Activated naive CD8-positive, alpha-beta T cell treated with anti-CD3 and anti-CD28 coated beads, Interleukin-2, amount 50 U/mL, for 24 hours (primary cell): ENCODE measurements at places on chromosomes 1 and 21.

DNA sequence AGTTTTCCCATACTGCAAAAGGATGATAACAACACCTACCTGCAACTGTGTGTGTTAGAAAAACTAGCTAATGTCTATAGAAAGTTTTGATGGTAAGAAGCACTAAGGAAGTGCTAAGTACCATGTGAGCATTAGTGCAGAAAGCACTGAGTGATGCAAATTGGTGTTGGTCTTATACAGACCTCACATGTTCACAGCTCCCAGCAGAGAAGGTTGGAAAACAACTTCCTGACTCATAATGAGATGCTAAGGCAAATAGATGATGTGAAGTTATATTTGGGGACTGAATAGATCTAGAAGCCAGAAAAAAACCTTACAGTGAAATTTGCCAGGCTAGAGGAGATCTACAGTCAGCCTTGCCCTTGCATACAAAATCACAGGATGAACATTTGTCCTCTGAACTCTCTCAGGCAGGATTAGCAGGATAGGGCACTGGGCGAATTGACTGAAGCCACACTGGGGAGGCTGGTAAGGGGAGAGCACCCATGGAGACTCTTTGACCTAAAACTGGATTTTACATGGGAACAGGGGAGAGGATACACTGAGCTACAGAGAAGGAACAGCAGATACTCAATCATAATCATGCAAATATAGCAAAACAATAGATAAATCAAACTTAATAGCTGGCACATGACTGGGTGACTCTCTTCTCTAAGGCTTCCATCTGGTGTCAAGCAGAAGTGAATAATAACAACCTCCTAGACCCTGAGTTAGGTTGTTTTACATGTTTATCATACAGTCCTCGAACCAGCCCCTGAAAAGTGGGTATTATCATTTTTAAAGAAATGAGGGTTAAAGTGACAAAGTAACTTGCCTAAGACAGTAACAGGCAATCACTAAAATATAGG lies 61.3 kb downstream of the ASTN1 start:
- DNase-seq, result no peak

GRCh38 chr1:20430355-20431175 lies 55.4 kb downstream of the CAMK2N1 start:
- peak; percentile 66 for DNase-seq

DNA sequence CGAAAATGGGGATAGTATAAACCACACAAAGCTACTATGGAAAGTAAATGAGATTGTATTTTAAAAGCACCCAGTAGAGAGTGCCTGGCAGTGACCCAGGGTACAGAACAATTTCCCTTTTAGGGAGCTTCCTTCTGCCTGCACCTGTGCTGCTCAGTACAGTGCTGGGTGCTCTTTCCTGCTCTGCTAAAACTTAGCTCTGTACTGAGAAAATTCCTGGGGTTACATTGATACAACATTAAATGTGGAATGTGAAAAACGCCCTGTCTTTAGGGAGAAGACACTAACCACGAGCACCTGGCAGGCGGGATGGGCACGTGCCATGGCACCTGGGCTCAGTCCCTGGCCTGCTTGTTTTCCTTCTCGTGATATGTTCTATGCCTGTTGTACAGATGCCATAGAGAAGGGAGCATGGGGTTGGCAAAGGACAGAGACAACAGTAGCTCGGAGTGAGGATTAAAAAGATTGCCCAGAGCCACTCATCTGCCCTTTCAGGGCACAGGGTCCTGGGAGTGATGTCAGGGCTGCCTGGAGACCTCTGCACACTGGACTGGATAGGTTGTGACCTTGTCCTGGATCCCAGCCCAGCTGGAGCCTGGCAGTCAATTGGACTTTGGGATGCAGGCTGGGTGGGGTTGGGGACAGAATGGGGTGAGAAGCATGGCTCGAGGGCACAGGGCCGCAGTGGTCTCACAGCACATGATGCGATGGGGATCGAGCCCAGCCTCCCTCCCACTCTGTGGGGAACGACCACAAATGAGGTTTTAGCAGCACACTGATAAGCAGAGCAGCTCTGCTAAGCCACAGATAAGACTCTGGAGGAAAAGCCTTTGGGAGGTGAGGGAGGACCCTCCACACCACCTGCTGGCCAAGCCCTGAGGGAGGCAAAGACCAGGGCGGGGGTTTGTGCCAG lies 4.2 kb downstream of the SPATA46 start:
- no peak for DNase-seq

DNA sequence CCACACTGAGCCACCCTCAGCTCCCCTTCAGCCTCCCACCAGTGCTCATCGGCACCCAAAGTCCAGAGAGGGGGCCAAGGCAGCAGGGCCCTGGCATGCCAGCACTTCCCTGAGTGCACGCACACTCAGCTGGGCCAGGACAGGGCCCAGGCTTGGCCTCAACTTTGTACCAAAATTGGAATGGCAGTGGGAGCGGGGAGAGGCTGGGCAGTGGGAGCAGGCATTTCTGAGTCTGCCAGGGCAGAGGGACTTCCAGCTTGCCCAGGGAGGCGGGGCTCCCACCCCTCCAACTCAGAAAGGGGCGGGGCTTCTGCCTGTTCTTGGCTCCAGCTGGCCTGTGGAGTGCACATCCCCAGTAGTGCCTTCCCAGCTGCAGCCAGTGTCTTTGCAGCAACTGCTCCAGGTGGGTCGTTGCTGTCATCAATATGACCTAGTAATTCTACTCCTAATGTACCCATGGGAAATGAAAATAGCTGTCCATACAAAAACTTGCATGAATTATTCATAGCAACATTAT lies 10.3 kb upstream of the SNX7 start:
- DNase-seq, result no peak

GRCh38 chr1:113467991-113468390 lies 77.7 kb downstream of the MAGI3 start:
- no peak for DNase-seq

DNA sequence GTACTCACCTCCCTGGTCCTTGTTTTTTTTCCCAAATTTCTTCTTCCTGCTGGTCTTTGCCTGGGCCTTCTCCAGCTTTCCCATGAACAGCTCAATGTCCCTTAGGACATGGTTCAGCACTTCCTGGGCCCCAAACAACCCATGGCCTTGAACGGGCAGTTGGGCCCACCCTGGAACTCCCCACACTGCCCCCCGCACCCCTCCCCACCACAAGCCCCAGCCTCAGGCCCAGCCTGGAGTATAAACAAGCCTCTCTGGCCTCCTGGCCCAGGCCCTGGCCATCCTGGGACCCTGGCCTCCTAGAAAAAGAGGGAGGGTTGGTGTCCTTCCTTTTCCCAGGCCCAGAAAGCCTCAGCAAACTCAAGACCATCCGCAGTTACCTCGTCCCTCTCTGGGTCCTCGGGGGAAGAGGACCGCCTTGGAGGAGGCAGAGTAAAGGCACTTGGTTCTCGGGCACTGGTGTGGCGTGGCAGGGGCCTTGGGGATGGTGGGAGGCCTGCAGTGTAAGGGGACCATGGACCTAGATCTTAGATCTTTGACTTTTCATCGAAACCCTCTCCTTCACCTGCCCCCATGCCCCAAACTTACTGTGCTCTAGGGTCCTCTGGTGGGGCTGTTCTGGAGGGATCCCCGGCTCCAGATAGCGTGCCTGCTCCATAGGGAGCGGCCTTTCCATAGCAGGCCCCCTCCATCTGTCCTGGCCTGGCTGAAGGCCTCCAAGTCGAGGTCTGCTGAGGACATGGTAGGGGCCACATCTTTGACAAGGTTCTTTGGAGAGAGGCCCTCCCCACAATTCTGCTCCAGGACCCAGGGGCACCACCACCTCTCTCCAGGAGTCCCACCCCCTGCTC lies 5.6 kb downstream of the EPS8L3 start:
- no peak for DNase-seq

DNA sequence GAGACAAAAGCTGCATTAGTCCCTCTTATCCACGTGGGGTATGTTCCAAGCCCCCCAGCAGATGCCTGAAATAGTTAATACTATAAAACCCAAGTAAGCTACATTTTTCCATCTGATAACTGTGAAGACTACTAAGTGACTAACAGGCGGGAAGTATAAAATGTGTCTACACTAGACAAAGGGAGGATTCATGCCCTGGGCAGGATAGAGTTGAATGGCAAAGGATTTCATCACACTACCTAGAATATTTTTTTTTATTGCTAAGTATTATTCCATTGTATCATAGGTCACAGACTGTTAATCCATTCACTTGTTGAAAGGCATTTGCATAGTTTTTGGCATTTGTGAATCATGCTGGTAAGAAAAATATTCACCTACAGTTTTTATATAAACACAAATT lies 26.4 kb upstream of the CFHR4 start:
- DNase-seq, result no peak

- DNase-seq, result peak; percentile 75
These were observed 826 bp downstream of the LAPTM5 start for GRCh38 chr1:30756545-30757351.

DNA sequence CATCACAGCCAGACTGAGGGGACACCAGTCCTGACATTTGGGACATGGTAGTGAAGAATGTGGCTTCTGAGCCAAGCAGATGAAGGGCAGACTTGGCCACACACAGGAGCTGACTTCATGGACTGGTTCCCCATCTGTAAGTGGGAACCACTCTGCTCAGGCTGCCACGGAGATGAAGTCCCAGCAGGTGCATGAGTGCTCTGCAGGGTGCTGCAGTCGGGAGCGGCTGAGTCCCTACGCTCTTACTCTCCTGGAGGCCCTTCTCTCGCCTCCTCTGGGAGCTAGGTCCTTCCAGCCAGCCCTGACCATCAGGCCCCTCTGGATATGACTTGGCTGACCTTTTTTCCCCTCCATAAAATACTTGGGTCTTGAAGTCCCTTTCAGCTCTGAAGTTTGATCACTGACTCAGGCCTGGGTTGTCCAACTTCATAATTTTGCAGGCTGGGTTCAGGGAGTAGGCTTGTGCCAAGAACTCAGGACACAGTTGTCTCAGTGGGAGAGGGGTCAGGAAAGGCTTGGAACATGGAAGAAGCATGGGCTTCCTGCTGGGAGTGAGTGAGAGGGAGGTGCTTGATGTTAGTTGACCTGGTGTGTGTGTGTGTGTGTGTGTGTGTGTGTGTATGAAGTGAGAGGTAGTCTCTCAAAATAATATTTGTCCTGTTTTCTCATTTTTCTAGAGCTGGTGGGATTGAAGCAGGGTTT lies 21.0 kb upstream of the EPS8L3 start:
- DNase-seq, result no peak

GRCh38 chr21:28758042-28758882 lies 234.4 kb downstream of the LTN1 start:
- DNase-seq, result no peak

- DNase-seq, result no peak
These were observed 184.4 kb downstream of the COQ8A start for GRCh38 chr1:227124473-227124872.

DNA sequence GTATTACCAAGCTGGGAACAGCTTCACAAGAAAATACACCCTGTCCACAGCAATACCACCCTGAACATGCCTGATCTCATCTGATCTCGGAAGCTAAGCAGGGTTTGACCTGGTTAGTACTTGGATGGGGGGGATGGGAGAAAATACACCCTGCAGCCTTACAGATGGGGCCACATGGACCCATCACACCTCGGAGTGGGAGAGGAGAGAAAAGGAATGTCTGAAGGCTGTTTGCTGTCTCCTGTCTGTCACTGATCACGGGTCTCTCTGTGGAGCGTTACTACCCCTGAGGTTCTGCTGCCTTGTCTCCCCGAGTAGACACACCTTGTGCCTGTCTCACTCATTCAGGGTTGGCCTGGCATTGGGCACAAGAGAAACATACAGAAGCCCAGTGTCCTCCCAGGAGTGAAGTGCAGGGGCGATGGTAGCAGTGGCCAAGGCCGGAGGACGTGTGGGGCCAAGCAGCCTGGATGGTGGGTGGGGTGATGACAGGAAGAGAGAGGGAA lies 48.0 kb downstream of the TEX35 start:
- DNase-seq, result no peak

GRCh38 chr1:213457186-213457585 lies 406.1 kb downstream of the RPS6KC1 start:
- no peak for DNase-seq

DNA sequence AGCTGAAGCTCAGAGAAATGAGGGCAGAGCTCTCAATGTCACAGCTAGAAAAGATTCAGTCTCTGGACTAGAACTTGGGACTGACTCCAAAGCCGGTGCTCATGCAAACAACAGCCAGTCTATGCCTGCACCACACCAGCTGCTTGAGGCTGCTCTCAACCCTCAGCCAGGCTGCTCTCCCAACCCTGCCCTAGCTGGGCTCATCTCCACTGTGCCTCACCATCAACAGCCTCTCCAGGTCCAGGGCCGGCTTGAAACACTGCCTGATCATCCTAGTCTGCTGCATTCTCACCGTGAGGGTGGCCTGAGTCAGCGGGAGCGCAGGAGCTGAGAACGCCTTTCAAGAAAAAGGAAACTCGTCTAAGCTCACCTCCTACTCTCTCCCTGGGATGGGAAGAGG lies 94.5 kb downstream of the PTPRU start:
- no peak for DNase-seq

- DNase-seq, result no peak
These were observed 13.6 kb downstream of the ARPC5 start for GRCh38 chr1:183622013-183622412.

DNA sequence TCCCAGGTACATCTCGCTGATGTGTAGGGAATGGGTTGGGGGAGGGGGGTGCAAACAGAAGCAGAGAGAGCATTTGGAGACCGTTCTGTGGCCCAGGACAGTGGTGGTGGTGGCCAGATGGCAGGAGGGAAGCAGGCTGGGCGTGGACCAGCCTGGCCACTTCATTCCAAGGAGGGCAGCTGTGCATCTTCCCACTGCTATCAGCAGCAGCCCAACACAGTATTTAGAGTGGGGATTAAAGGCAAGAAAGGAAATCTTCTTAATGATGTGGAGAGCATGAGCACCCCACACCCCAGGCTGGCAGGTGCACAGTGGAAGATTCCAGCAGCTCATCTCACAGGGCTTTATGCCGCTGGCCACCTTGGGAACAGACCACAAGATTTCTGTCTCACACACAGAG lies 198.7 kb downstream of the NPHP4 start:
- no peak for DNase-seq

- DNase-seq, result no peak
These were observed 130.1 kb upstream of the MAP1LC3C start for GRCh38 chr1:242128951-242129502.

GRCh38 chr1:78649628-78650027 lies at the start of gene IFI44:
Gene IFI44, plus strand, starts transcription at chr1:78649831. Its CDS starts 365 bp downstream, at chr1:78650196.
- DNase-seq, result peak; percentile 70

DNA sequence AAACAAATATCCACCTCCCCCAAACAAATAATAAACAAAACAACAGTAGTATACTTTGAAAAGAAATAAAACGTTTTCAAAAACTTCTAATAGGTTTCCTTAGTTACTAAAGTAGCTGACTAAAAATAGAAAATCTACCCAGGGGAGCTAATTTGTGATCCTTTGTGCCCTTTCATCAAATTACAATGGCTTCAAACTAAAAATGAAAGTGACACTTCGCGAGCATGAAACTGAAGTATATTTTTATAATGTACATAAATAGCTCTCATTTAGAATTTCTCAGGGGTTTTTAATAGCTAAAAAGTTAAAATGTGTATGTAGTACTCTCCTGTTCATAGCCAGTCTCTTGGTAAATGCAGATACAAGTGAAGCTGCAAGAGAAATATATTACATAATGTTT lies 78.4 kb downstream of the BRINP3 start:
- DNase-seq, result no peak

- DNase-seq, result no peak
These were observed 31.9 kb downstream of the UMODL1 start for GRCh38 chr21:42102991-42103390.

- DNase-seq, result no peak
These were observed 6.8 kb downstream of the AKIRIN1 start for GRCh38 chr1:38997901-38998190.

GRCh38 chr1:210085359-210085758 lies 147.2 kb upstream of the SERTAD4 start:
- no peak for DNase-seq

GRCh38 chr1:6358757-6359201 lies 34.8 kb downstream of the ACOT7 start:
- peak; percentile 55 for DNase-seq
